ENCODE measurements at places on chromosomes 6 and 20. TPM values are rescaled to one million over a fixed set of nuclear protein-coding genes. Genes with fewer than 3 reads are reported as not detected.

- H3K36me3 ChIP-seq: peaks cover 28% of the 10 kb centered on the region
- H3K4me1 ChIP-seq: no peaks in the 10 kb centered on the region
Observed at GRCh38 chr6:37860226-37860839, 40.8 kb downstream of the ZFAND3 start.

DNA sequence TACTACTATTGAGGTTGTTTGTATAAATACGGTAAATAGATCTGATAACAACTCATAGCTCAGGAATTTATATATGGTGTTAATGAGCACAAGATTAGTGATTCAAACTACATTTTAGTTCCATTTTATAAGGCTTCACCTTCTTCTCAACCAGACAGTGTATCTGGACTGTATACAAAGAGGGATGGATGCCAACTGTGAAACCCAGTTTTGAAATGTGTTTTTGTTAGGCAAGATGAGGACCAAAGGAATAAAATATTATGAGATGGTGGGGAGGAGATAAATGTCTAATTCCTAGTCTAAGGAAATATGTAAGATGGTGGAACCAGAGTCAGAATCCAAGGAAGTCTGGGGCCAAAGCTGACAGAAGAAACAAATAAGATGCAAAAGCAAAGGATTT, 329.0 kb downstream of the GRIK2 start:
- H3K27ac ChIP-seq: no peak overlapping the region
- no peak for DNase-seq
- no peaks in the 10 kb centered on the region for H3K36me3 ChIP-seq
- no peaks in the 10 kb centered on the region for H3K27me3 ChIP-seq
- H3K4me1 ChIP-seq: no peaks in the 10 kb centered on the region

DNA sequence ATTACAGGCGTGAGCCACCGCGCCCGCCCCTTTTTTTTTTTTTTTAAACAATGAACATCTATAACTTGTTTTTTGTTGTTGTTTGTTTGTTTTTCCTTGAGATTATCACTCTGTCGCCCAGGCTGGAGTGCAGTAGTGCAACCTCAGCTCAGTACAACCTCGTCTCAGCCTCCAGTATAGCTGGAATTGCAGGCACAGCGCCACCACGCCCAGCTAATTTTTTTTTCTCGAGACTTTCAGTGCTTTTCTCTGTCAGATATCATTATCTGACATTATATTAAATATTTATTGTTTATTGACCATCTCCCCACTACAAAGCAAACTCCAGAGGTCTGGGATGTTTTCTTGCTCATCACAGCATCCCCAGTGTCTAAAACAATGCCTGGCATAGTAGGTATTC, 2.3 kb upstream of the DLK2 start:
- peaks cover 44% of the 10 kb centered on the region for H3K27me3 ChIP-seq
- H3K4me1 ChIP-seq: no peaks in the 10 kb centered on the region
- H3K27ac ChIP-seq: no peak overlapping the region
- no peak overlapping the region for H3K4me3 ChIP-seq

DNA sequence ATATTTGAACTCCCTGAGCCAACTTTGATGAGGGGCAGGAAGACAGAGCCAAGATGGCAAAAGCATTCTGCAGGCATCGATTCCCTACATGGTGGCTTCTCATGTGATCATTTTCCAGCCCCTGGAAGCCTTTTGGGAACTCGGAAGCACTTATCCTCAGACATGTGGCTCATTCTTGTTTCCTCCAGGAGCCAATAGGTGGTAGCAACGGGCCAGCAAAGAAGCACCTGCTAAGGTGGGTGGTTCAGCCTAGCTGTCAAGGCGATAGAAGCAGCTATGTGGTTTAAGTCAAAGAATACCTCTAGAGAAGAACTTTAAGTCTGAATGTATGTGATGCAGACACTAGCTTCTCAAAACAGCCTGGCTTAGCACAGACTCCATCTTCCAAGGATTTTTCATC, 64.9 kb upstream of the PAX1 start:
- H3K36me3 ChIP-seq: no peaks in the 10 kb centered on the region
- H3K4me1 ChIP-seq: peaks cover 7% of the 10 kb centered on the region
- peak; percentile 89 for DNase-seq
- no peak overlapping the region for H3K4me3 ChIP-seq
- no peak overlapping the region for H3K27ac ChIP-seq

GRCh38 chr20:61989741-61990140, 75.9 kb downstream of the TAF4 start:
- no peak overlapping the region for H3K4me3 ChIP-seq
- no peaks in the 10 kb centered on the region for H3K4me1 ChIP-seq
- DNase-seq: no peak

- H3K4me3 ChIP-seq: no peak overlapping the region
- H3K4me1 ChIP-seq: no peaks in the 10 kb centered on the region
- H3K27me3 ChIP-seq: no peaks in the 10 kb centered on the region
- no peak for DNase-seq
- H3K27ac ChIP-seq: no peak overlapping the region
- no peaks in the 10 kb centered on the region for H3K36me3 ChIP-seq
Observed at GRCh38 chr6:149438855-149439254, 38.8 kb downstream of the SUMO4 start.

- DNase-seq: no peak
- no peaks in the 10 kb centered on the region for H3K36me3 ChIP-seq
- no peaks in the 10 kb centered on the region for H3K4me1 ChIP-seq
- no peak overlapping the region for H3K4me3 ChIP-seq
Observed at GRCh38 chr6:5174244-5174643, 86.5 kb downstream of the LYRM4 start.

DNA sequence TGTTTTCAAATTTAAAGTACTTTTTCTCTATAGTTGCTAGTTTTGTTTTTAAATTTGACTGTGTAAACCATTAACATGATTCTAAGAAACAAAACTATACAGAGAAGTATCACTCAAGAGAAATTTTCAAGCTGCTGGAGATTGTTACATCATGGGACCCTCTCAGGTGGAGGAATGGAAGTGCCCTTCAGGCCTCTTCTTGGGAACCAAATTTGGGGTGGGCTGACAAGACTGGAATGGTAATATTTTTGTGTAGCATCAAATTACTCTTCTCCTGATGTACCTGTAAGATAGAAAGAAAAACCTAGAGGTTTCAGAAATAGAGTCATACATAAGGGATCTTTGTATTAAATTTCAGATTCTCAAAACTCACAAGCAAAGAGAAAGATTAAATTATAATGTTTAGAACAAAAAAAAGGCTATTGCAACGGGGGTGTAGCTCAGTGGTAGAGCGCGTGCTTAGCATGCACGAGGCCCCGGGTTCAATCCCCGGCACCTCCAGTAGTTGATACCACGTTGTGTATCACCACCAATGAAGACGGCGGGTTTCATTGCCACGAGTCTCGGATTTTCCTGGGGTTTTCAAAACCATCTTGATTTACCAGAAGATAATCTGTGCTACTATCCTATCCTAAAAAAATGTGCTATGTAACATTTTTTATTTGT, 193.7 kb downstream of the GPX5 start:
- H3K4me3 ChIP-seq: no peak overlapping the region
- H3K36me3 ChIP-seq: no peaks in the 10 kb centered on the region
- peak; percentile 86 for DNase-seq
- H3K27ac ChIP-seq: no peak overlapping the region
- no peaks in the 10 kb centered on the region for H3K27me3 ChIP-seq

- no peaks in the 10 kb centered on the region for H3K27me3 ChIP-seq
- H3K36me3 ChIP-seq: no peaks in the 10 kb centered on the region
- no peak for DNase-seq
Observed at GRCh38 chr20:38272961-38273360, 12.4 kb upstream of the KIAA1755 start.

- H3K27ac ChIP-seq: no peak overlapping the region
- DNase-seq: no peak
- H3K36me3 ChIP-seq: no peaks in the 10 kb centered on the region
Observed at GRCh38 chr6:14661691-14662090, 544.1 kb downstream of the CD83 start.

DNA sequence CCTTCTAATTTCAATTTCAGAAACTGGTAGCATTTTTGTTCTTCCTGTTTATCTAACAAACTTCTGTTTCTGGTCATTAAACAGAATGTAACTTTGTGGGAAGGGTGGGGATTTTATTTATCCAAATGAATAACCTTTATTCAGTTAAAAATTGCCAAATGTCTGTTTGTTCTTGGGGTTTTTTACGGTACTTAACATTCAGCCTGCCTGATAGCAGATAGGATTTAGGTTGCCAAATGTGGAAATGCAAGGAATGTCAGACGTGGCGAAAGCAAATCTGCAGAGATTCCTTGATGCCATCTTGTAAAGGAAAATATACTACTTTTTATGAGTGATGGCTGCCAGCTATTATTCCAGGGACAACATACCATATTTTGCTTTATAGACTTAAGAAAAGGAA, 95.7 kb downstream of the LYRM2 start:
- DNase-seq: no peak
- H3K4me3 ChIP-seq: no peak overlapping the region
- H3K27me3 ChIP-seq: no peaks in the 10 kb centered on the region
- no peak overlapping the region for H3K27ac ChIP-seq
- peaks cover 10% of the 10 kb centered on the region for H3K4me1 ChIP-seq

DNA sequence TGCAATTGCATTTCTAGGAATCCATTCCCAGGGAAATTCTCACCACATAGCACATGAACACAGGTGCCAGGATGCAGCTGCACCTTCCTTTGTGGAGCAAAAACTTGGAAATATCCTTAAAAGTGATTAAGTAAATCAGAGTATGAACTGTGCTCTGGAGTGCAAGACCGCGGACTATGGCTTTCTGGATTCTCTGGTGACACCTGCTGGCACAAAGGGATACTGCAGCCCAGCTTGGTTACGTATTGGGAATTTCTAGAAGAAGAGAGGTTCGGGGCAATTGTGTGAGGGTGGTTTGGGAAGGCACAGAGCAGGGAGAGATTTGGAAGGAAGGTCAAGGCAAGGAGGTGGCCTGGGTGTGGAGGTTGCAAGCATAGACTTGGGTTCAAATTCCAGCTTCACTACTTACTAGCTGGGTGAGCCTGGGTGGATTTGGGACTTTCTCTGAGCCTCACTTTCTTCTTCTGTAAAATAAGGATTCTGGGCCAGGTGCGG, 15.9 kb upstream of the PEDS1 start:
- no peaks in the 10 kb centered on the region for H3K4me1 ChIP-seq
- no peak overlapping the region for H3K4me3 ChIP-seq
- DNase-seq: peak; percentile 97
- H3K27me3 ChIP-seq: no peaks in the 10 kb centered on the region

DNA sequence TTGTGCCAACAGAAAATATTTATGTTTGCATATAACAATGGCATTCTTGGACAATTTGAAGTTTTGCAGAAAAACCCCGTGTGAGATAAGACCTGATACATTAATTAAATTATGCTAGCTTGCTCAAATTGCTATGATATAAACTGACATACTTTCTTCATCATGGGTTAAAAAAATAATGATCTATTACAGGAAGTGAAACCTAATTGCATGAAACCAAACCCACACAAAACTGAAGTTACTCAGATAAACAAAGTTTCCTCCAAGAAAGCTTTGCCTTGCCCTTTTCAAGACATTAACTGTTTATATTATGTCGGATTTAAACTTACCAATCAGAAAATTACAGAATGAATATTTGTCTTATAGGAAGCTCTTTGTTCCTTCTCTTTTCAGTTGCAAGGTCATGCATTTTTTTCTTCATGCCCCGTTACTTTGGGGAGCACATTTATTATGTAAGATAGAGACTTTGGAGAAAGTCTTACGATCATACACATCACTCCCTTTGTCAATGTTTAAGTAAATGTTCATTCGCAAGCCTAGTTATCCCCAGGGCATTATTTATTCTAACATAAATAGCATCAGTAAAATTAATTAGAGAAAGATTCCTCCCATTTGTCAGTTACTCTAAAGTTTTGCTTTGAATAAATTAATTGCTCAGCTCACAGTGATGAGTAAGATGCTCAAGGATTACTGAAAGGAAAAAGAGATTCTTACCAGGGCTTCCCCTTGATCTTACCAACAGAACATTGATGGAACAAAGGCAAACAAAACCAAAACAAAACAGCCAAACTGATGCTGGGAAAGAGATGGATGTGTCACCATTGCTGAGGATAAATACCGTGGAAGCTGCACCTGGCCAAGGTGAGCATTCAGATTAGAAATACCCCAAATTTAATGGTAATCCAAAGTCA, 14.8 kb upstream of the TMEM244 start:
- H3K4me3 ChIP-seq: no peak overlapping the region
- H3K36me3 ChIP-seq: no peaks in the 10 kb centered on the region
- no peaks in the 10 kb centered on the region for H3K4me1 ChIP-seq
- H3K27ac ChIP-seq: no peak overlapping the region
- DNase-seq: no peak

DNA sequence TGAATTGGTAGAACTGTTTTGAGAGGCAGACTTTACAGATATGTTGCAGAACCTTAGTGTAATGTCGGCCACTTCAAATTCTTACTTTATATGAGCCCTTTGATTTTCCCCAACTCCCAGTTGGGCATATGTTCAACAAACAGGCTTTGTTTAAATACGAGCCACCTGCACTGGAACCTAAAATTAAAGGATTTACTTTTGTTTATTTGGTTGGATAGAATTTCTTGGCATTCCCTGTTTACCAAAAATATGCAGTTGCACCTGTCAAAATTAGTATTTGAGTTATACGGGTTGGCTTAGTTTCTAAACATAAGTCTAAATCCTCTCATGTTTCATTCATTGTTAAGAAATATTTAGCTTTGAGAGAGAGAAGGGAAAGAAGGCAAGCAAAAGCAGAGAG, 2.4 kb upstream of the GLYATL3 start:
- H3K4me1 ChIP-seq: no peaks in the 10 kb centered on the region
- no peak overlapping the region for H3K27ac ChIP-seq
- H3K4me3 ChIP-seq: no peak overlapping the region

- H3K4me1 ChIP-seq: no peaks in the 10 kb centered on the region
- H3K27me3 ChIP-seq: no peaks in the 10 kb centered on the region
- H3K27ac ChIP-seq: no peak overlapping the region
- peak; percentile 31 for DNase-seq
Observed at GRCh38 chr20:23774081-23774480, 23.3 kb upstream of the CST1 start.

DNA sequence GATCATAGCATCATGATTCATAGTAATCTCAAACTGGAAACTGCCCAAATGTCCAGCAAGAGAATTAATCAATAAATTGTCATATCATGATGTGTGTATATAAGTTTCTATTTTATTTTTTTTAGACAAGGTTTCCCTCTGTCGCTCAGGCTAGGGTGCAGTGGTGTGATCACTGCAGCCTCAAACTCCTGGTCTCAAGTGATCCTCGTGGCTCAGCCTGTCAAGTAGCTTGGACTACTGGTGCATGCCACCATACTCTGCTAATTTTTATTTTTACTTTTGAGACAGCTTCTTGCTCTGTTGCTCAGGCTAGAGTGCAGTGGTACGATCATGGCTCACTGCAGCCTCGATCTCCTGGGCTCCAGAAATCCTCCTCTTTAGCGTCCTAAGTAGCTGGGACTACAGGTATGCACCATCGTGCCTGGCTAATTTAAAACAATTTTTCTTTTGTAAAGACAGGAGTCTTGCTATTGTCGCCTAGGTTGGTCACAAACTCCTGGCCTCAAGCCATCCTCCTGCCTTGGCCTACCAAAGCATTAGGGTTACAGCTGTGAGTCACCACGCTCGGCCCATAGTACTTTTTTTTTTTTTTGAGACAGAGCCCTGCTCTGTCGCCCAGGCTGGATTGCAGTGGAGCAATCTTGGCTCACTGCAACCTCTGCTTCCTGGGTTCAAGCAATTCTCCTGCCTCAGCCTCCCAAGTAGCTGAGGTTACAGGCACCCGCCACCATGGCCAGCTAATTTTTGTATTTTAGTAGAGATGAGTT, 8.7 kb upstream of the ATRN start:
- H3K27me3 ChIP-seq: peaks cover 16% of the 10 kb centered on the region
- no peak overlapping the region for H3K4me3 ChIP-seq
- H3K27ac ChIP-seq: no peak overlapping the region
- H3K36me3 ChIP-seq: no peaks in the 10 kb centered on the region
- DNase-seq: no peak

DSP gene
- 153 TPM for total RNA-seq

TBC1D32 gene
- 13.0 TPM for total RNA-seq

SNRPB2 gene
- 83.8 TPM for total RNA-seq

CYP24A1 gene
- total RNA-seq: not detected

Data from endodermal cell (in vitro differentiated cells).